Activated naive CD4-positive, alpha-beta T cell treated with anti-CD3 and anti-CD28 coated beads, Interleukin-2, amount 10 ng/mL, durations not matched to agents 7 days and 5 days (primary cell): ENCODE measurements at places on chromosomes 12 and 14.

- H3K27ac ChIP-seq, result no peak overlapping the region
- no peak overlapping the region for H3K4me3 ChIP-seq
- H3K27me3 ChIP-seq, result no peaks in the 10 kb centered on the region
- no peak for DNase-seq
- no peaks in the 10 kb centered on the region for H3K4me1 ChIP-seq
Observed at GRCh38 chr12:75409830-75410229, 18.9 kb downstream of the GLIPR1L2 start.

DNA sequence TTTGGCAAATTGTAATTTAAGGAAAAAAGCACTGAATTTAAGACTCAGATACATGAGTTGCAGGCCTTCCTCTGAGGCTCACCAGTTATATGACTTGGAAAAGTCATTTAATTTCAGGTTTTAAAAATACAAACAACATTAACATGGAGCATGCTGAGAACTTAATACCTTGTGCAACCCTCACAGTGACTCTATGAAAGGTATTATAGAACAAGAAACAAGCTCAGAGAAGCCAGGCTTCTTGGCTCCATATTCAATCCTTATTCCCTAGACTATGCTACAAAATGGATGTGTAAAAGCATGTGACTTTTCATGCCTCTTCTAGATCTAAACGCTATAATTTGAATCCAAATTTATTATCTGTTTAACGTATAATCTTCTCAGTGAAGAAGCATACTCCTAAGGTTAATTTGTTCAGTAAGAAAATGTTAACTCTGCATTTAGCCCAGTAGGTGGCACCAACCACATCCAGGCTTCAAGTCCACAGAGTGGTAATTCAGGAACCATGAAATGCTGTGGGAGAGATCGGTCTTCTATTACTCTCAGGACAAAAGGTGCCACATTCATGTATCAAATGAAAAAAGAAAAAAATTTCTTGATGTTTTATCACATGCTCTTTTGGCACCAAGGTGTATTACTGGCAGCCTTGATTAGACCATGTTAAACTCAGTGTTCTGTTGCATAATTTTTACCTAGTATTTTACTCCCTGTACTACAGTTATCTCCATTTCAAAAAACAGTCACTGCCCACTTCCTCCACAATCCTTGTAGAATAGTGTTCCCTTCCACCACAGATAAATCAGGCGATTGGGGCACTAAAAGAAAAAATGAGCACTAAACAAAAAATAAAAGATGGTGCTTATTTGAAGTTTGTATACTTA is 9.3 kb downstream of the CCDC196 start:
- H3K4me1 ChIP-seq, result peaks cover 26% of the 10 kb centered on the region
- DNase-seq, result peak; percentile 50
- H3K4me3 ChIP-seq, result no peak overlapping the region
- no peaks in the 10 kb centered on the region for H3K36me3 ChIP-seq

DNA sequence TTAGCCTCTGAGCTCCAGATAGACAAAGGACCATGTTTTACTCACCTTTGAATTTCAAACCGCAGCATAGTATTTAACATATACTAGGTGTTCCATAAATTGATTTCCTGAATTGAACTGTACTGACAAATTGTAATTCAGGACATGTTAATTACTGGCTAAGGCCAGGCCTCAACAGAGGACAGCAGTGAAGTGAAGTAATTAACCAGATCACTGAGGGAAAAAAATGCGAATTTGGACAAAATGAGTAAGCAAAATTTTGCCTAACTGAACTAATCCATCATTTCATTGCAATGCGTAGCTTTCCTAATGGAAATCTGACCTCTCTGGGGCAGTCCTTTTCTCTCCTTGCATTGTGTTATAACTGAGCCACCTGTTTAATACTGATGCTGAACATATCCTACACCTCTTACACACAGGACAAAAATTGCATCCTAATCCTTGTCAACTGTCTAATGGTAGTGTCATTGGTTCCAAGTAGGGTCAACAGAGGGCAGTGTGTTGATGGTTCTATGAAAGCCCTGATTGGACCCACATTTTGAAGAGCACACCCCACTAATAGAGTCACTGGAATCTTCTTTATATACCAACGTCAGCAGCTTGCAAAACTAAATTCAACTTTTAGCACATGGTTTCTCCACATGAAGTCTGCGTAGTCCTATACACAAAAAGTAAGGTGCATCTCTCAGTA is 148.4 kb downstream of the SLC25A21 start:
- no peaks in the 10 kb centered on the region for H3K4me1 ChIP-seq
- no peaks in the 10 kb centered on the region for H3K27me3 ChIP-seq
- DNase-seq, result no peak
- no peak overlapping the region for H3K4me3 ChIP-seq

DNA sequence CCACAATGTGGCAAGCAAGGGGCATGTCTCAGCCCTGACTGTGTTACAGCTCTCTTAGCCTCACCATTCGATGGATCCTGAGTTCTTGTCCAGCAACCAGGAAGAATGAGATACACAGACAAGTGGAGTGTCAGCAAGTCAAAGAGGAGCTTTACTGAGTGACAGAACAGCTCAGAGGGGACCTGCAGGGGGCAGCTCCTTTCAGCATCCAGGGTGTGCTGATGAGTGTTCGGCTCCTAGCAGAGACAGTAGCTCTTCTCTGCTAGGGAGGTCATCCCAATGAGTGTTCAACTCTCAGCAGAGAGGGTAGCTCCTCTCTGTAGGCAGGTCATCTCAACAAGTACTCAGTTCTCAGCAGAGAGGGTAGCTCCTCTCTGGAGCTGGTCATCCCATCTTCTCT is 19.1 kb downstream of the SYNJ2BP start:
- DNase-seq, result no peak
- H3K36me3 ChIP-seq, result peaks cover 16% of the 10 kb centered on the region
- H3K4me3 ChIP-seq, result no peak overlapping the region
- H3K27ac ChIP-seq, result no peak overlapping the region
- no peaks in the 10 kb centered on the region for H3K4me1 ChIP-seq

GRCh38 chr14:90308561-90308960 is 23.2 kb downstream of the NRDE2 start:
- H3K36me3 ChIP-seq, result peaks cover 36% of the 10 kb centered on the region
- no peaks in the 10 kb centered on the region for H3K27me3 ChIP-seq
- H3K4me3 ChIP-seq, result no peak overlapping the region
- H3K27ac ChIP-seq, result no peak overlapping the region
- no peaks in the 10 kb centered on the region for H3K4me1 ChIP-seq

- peaks cover 6% of the 10 kb centered on the region for H3K36me3 ChIP-seq
- DNase-seq, result peak; percentile 5
- H3K4me3 ChIP-seq, result no peak within 1 kb of the TSS
- H3K4me1 ChIP-seq, result peaks cover 29% of the 10 kb centered on the region
Observed at GRCh38 chr12:52651726-52652261, at the start of gene KRT2. Gene KRT2 (minus strand): TSS chr12:52652211. CDS start chr12:52652142, 69 bp downstream.

GRCh38 chr12:108966378-108967151 is 54.3 kb downstream of the SVOP start:
- H3K27ac ChIP-seq, result no peak overlapping the region
- H3K4me3 ChIP-seq, result no peak overlapping the region
- H3K27me3 ChIP-seq, result peaks cover 15% of the 10 kb centered on the region
- no peaks in the 10 kb centered on the region for H3K36me3 ChIP-seq
- no peak for DNase-seq
- H3K4me1 ChIP-seq, result no peaks in the 10 kb centered on the region
